ENCODE measurements at places on chromosomes 6 and 20.

DNA sequence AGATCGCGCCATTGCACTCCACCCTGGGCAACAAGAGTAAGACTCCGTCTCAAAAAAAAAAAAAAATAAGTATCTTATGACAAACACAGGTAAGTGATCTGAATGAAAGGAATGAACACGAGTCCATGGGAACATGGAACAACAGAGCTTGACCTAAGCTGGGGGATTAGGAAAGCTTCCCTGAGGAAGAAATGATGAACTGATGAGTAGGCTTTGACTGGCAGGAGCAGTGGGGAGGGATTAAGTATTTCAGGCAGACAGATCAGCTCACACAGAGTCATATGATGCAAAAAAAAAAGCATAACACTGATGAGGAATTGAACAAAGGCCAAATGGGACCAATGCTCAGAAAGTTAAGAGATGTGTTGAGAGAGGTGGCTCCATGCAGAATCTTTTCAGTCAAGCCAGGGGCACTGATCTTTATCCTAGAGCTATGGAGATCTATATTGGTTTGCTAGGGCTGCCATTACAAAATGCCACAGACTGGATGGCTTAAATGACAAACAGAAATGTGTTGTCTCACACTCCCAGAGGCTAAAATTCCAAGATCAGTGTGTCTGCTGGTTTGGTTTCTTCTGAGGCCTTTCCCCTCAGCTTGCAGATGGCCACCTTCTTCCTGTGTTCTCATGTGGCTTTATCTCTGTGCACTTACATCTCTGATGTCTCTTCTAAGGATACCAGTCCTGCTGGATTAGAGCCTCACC is 85.6 kb downstream of the ANKRD6 start:
- H3K27me3 ChIP-seq = no peaks in the 10 kb centered on the region
- no peak for DNase-seq
- no peak overlapping the region for H3K27ac ChIP-seq
- H3K36me3 ChIP-seq = no peaks in the 10 kb centered on the region
- H3K4me1 ChIP-seq = peaks cover 4% of the 10 kb centered on the region

DNA sequence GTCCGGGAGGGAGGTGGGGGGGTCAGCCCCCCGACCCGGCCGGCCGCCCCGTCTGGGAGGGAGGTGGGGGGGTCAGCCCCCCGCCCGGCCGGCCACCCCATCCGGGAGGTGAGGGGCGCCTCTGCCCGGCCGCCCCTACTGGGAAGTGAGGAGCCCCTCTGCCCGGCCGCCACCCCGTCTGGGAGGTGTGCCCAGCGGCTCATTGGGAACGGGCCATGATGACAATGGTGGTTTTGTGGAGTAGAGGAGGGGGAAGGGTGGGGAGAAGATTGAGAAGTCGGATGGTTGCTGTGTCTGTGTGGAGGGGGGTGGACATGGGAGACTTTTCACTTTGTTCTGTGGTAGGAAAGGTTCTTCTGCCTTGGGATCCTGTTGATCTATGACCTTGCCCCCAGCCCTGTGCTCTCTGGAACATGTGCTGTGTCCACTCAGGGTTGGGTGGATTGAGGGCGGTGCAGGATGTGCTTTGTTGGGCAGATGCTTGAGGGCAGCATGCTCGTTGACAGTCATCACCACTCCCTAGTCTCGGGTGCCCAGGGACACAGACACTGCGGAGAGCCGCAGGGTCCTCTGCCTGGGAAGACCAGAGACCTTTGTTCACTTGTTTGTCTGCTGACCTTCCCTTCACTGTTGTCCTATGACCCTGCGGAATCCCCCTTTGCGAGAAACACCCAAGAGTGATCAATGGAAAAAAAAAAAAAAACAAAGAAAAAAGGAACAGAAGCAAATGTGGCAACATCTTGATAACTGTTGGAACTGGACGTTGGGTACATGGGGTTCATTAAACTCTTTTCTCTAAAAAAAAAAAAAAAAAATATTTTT is 15.7 kb upstream of the E2F1 start:
- no peak overlapping the region for H3K4me3 ChIP-seq
- no peak overlapping the region for H3K27ac ChIP-seq

DNA sequence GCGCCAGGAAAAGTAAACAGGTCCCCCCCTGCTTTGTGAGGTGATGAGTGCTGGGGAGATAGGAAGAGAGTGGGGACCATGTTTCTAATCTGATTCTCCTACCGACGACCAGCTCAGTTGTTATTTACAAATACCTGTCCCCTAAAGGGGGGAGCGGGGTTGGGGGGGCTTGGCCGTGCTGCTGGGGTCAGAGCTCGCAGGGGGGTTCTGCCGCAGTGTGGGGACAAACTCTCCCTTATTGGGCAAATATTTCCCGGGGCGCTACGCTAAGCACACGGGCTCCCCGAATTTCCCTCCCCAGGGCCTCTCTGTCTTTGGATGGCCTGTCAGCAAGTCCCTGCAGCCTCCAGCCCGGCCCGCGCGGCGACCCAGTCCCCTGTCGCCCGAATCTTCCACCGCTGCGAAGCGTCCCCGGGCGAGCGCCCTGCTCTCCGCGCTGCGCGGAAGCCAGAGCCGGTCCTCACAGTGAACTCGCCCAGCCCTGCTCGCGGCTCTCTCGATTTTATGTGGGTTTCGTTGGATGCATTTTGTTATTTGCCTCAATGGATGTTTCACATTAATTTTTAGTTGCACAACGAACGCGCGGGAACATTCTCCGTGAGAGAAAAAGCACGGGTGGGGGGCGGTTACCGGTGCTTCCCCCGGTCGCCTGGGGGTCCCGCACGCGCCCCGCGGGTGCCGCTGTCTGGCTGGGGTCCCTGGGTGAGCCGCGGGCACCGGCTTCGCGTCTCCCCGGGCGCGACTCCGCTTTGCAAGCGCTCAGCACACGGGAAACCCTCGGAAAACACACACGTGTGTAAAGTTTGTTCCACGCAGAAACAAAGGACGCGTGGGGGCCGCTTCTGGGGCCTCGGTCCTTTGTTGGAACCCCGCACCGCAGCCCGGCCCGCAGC is 1.5 kb upstream of the STX16 start:
- H3K4me1 ChIP-seq = peaks cover 6% of the 10 kb centered on the region
- no peaks in the 10 kb centered on the region for H3K36me3 ChIP-seq
- no peak for DNase-seq
- peak overlapping the region; percentile 70 for H3K4me3 ChIP-seq

DNA sequence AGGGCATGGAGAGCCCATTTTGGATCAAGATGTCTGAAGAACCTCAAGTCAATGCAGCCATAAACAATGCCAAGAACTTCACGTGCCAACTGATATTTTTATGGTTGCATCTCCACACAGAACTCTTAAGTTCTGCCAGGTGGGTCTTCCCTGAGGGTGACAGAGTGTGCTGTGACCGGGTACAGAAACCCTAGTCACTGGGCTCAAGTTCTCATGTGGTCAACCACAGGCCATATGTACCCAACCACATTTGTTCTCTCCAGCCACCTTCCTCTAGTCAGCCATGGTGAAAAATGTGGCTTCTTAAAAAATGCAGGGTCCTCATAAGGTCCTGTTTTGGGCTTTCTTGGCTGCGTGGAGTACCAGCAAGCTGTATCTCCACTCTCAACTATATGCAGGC is 48.9 kb downstream of the CLIC5 start:
- H3K27me3 ChIP-seq = no peaks in the 10 kb centered on the region
- H3K4me3 ChIP-seq = no peak overlapping the region
- no peaks in the 10 kb centered on the region for H3K4me1 ChIP-seq
- H3K27ac ChIP-seq = no peak overlapping the region
- H3K36me3 ChIP-seq = no peaks in the 10 kb centered on the region

DNA sequence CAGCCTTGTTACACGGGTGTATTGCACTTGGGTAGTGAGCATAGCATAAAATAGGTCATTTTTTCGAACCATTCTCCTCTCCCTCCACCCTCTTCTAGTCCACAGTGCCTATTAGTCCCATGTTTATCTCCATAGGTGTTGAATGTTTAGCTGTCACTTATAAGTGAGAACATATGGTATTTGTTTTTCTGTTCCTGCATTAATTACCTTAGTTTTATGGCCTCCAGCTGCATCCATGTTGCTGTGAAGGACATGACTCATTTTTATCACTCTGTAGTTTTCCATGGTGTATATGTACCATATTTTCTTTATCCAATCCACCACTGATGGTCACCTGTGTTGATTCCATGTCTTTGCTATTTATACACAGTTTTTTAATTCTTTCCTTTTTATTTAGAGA is 889.5 kb downstream of the EYS start:
- DNase-seq = no peak
- no peak overlapping the region for H3K4me3 ChIP-seq
- H3K4me1 ChIP-seq = no peaks in the 10 kb centered on the region

- H3K27ac ChIP-seq = no peak overlapping the region
- peaks cover 22% of the 10 kb centered on the region for H3K4me1 ChIP-seq
Observed at GRCh38 chr20:62772103-62772611, 24.1 kb upstream of the MRGBP start.

DNA sequence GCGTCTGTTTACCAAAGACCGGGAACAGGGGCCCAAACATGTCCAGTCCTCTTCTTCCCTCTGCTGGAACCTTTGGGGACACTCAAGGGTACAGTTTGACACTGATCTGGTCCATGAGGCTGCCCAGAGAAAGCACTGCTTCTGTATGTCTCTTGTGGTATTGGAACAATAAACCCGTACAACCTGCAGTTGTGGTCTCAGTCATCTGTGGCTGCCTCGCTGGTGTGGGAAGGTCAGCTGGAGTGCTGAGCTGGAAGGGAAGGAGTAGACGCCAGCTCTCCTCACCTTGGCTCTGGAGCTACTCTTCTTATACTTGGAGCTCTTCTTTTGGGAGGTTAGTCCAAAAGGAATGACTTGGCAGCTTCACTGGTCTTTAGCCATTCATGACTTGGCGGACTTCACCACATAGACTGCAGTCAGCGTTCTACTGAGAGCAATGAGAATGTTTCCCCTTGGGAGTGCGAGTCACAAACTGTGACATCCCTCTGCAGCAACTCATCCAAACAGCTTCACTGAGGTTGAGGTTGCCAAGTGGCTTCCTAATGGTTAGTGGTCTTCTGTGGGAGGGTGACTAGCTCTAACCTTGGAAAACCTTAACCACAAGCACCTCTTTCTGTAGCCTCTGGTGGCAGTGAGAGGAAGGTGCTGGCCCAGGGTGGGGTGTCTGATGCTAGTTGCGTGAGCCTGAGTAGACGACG is 81.2 kb downstream of the ASXL1 start:
- H3K27me3 ChIP-seq = no peaks in the 10 kb centered on the region
- H3K4me3 ChIP-seq = no peak overlapping the region
- peaks cover 81% of the 10 kb centered on the region for H3K36me3 ChIP-seq
- no peaks in the 10 kb centered on the region for H3K4me1 ChIP-seq
